ENCODE measurements at places on chromosomes 4 and X.

GRCh38 chr4:89316931-89317366, 9.3 kb upstream of the GPRIN3 start:
- DNase-seq = no peak

- no peak for DNase-seq
Observed at GRCh38 chr4:99490286-99490685, 20.5 kb upstream of the C4orf17 start.

DNA sequence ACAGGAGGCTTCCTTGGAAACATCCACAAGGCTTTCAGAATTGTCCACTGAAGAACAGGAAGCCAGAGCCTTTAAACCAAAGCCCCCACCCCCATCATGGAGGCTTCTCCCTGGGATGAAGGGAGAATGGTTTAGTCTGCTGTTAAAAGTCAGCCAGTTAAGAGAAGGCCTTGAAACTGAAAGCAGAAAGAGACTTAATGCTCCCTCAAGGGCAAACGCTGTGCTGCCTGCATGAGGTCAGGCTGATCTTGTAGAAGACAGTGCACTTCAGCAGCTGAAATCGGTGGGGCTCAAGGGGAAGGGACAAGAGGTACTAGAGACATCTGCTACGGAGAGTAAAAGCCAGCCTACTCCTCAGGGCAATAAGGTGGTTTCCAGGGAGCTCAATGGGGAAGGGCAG, 69.0 kb downstream of the HPRT1 start:
- DNase-seq = no peak

- DNase-seq = no peak
Observed at GRCh38 chrX:24828600-24828999, 134.9 kb downstream of the POLA1 start.

DNA sequence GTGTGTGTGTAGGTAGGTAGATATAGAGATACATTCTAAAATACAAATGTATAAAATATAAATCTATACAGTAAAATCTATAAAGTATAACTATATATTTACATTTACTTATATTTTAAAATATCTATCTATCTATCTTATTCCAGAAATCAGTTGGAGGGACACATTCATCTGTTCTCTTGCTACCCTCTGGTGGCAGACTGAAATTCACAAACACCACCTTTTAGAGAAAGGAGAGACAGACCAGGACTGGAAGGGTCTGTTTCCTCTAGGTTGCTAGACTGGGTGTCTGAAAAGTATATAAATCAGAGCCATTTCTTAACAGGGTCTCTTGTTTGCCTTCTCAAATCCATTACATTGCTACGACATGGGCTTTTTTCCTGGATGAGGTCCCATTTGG, 343.0 kb downstream of the OPHN1 start:
- DNase-seq = no peak

- no peak for DNase-seq
Observed at GRCh38 chr4:72209600-72209999, 177.8 kb downstream of the NPFFR2 start.
